ENCODE measurements at places on chromosomes 1 and 21.

- no peak for DNase-seq
Observed at GRCh38 chr1:165182975-165183374, 173.5 kb downstream of the LMX1A start.

DNA sequence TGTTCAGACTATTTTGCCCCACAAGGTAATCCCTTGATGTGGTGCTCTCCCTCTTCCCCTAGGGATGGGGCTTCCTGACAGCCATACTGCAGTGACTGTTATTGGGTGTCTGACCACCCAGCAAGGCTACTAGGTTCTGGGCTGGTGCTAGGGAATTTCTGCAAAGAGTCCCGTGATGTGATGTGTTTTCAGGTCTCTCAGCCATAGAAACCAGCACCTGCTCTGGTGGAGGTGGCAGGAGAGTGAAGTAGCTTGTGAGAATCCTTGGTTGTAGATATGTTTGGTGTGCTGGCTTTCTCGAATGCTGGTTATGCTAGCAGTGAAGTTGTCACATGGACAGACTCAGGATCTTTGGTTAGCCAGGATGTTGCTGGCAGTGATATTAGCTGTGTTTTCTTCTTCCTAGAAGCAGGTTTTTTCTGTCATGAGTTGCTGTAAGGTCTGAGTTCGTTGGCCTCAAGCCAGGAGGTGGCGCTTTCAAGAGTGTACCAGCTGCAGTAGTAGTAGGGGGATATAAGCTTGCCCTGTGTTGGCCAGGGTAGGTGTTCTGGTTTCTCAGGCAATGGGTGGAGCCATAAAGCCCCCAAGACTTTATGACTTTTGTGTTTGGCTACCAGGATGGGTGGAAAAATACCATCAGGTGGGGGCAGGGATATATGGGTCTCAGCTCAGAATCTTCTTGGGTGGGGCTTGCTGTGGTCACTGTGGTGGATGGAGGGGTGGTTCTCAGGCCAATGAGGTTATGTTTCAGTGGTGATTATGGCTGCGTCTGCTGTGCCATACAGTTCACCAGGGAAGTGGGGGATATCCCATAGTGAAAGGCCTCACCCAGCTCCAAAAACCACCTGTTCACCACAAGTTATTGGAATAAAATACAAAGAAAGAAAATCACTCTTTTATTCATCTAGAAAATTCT is 1112.3 kb downstream of the KCNT2 start:
- no peak for DNase-seq

- DNase-seq, result no peak
Observed at GRCh38 chr1:205480349-205480985, 24.0 kb upstream of the CDK18 start.

DNA sequence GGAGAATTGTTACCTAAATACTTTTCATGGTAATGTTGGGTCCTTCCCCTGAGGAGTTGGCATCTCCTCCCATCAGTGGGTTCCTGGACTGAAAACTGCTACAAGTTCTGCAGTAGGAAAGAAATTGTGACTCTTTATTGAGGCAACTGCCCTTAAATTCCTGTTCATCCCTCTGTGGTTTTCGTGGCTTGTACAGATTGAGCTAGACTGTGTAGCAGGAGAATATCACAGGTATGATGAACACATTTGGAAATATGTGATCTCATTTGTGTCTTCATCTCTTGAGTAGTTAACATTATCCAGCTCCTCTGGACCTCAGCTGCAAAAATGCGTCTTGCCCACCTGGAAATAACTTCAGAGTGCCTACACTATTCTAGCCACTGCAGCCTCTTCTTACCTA is 390.6 kb downstream of the PTPRC start:
- DNase-seq, result peak; percentile 23

DNA sequence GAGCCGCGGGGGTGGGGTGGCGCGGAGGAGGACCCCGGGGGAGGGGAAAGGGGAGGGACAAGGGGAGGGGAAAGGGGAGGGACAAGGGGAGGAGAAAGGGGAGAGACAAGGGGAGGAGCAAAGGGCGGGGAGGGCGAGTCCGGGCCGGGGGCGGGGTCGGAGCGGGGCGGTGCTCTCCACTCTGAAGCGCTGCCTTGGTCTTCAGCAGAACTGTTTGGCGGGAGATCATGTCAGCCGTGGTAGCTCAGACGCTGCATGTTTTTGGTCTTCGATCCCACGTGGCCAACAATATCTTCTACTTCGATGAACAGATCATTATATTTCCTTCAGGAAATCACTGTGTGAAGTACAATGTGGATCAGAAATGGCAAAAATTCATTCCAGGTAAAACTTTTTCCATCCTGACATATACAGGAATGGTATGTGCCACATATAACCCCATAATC is 420 bp downstream of the CFAP57 start:
- peak; percentile 59 for DNase-seq

DNA sequence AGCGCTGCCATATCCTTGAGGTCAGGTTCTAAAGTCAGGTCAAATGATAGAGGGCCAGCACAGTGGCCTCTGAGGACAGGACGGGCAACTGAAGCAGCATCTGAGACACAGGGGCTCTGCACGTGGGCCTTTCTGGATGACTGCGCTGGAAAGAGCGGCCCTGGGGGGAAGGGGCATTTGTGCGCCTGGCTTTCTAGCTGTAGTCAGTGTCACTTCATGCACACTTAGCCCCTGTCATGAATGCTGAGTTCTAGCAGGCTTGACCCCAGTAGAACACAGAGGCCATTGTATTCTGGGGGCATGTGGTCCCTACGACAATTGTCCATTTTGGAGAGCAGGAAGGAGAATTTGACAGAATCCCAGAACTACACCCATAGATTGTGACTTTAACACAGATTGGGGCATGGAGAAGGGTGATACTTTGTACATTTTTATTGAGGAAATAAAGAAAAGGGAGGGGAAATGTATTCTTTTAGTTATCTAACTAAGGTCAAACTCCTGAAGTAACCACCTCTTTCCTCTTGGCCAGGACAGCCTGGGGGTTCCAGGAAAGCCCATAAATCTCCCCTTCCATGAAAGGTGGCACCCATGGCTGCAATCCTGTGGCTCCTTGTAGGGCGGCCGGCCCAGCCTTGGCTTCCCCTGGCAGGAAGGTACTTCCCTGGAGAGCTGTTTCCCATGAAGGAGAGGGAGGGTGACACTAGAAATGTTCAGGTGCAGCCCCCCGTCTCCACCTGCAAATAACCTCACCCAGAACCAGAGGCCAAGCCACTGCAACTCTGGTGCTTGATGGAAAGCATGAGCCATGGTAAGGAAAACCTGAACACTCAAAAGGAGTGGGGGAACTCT is 34.4 kb downstream of the NTPCR start:
- DNase-seq, result no peak

DNA sequence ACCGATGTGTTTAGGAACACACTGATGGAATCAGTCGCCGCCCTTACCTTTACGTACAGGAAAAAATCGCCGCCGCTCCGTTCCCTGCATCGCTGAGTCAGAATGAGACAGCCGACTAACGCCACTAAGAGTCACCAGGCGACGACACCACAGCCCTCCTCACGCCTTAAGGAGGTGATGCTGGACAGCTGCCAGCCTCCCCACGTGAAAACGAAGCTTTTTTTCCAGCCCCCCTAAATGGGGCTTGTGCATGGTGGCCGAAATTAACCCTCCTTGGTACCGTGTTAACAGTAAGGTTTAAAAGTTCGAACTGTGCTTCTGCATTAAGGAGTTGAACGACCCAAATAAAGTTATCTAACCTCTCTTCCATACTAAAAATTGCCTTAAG is 511 bp downstream of the DNTTIP2 start:
- no peak for DNase-seq

GRCh38 chr1:36956570-36956969 is 77.7 kb downstream of the GRIK3 start:
- no peak for DNase-seq

GRCh38 chr1:244029124-244029523 is 22.0 kb upstream of the ZBTB18 start:
- DNase-seq, result no peak

GRCh38 chr1:32767156-32767555 is 50.0 kb downstream of the YARS1 start:
- no peak for DNase-seq

DNA sequence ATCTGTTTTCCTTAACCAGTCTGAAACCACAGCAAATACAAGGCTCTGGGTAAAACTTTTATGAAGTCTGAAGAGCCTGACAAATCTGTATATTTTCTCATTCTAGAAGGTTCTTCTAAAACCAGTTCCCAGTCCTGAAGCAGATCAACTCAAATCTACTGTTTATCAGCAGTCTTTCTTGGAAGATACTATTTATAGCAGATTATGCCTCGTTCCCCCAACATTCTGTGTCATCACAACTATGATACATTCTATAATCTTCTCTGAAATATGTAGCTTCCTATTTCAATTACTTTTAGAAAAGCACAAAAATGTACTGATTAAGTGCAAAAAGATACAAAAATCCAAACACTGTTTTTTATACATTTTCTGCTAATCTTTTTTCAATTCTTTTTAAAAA is 67.5 kb downstream of the NIBAN1 start:
- no peak for DNase-seq

DNA sequence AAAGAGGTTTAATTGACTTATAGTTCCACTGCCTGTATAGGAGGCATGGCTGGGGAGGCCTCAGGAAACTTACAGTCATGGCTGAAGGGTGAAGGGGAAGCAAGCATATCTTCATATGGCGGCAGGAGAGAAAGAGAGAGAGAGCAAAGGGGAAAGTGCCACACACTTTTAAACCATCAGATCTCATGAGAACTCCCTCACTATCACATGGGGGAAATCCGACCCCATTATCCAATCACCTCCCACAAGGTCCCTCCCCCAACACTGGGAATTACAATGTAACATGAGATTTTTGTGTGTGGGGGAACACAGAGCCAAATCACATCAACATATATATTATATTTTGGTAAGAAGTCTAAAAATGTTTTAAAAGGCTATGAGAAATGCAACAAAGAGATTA is 27.2 kb downstream of the FABP3 start:
- DNase-seq, result no peak

- DNase-seq, result no peak
Observed at GRCh38 chr1:201305815-201306214, 22.5 kb downstream of the PKP1 start.

- peak; percentile 72 for DNase-seq
Observed at GRCh38 chr21:42093991-42094421, 22.9 kb downstream of the UMODL1 start.

- no peak for DNase-seq
Observed at GRCh38 chr21:43306911-43307676, 119.8 kb downstream of the SIK1 start.

GRCh38 chr1:224266105-224266914 is 63.7 kb downstream of the NVL start:
- no peak for DNase-seq

GRCh38 chr1:111234258-111234657 is 6.7 kb downstream of the CHI3L2 start:
- no peak for DNase-seq

- DNase-seq, result no peak
Observed at GRCh38 chr21:36120304-36120888, 14.5 kb upstream of the CBR3 start.

DNA sequence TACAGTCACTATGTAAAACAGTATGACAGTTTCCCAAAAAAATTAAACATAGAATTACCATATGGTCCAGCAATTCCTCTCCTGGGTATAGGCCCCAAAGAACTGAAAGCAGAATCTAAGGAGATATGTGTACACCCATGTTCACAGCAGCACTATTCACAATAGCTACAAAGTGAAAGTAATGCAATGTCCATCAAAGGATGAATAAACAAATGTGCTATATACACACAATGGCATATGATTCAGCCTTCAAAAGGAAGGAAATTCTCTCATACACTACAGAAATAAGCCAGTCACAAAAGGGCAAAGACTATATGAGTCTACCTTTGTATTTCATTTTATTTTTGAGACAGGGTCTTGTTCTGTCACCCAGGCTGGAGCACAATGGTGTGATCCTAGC is 120.4 kb downstream of the TOMM20 start:
- DNase-seq, result no peak

GRCh38 chr1:237542525-237543418 is 347.9 kb downstream of the ZP4 start:
- DNase-seq, result no peak

- DNase-seq, result peak; percentile 15
Observed at GRCh38 chr1:156852418-156852874, 6.5 kb downstream of the INSRR start.

GRCh38 chr1:32538887-32539583 is at the start of gene ZBTB8A:
TSS of gene ZBTB8A (plus strand) at chr1:32539427. CDS start at chr1:32592932, 53,505 bp downstream.
- no peak for DNase-seq

DNA sequence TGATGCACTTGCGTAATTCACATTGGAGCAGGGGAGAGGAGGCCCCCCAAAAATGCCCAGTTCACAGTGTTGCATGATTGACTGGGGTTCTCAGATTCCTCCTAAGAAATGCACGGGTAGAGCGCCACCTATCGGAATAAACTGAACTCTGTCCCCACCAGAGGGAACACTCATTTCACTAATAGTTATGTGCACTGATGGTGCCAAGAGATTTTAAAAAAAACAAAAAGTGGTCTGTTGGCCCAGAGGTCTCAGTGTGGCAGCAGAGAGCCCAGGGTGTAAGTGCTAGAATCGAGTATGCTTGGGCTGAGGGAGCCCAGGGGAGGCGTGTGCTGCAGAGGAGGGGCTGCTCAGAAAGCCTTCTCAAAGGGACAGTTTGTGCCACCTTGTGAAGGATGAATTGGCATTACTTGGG is 6.9 kb downstream of the PINK1 start:
- DNase-seq, result no peak

DNA sequence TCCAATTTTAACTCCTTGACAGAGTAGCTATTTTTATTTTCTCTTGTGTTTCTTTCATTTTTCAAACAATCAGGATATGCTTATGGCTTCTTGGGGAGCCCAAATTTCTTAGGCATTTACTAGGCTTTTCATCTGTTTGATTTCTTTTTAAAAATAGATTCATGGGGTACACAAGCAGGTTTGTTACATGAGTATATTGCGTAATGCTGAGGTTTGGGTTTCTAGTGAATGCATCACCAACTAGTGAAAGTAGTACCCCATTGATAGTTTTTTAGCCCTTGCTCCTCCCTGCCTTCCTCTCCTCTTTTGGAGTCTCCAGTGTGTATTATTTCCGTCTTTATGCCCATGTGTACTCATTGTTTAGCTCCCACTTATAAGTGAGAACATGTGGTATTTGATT is 190.7 kb downstream of the CENPF start:
- DNase-seq, result no peak

DNA sequence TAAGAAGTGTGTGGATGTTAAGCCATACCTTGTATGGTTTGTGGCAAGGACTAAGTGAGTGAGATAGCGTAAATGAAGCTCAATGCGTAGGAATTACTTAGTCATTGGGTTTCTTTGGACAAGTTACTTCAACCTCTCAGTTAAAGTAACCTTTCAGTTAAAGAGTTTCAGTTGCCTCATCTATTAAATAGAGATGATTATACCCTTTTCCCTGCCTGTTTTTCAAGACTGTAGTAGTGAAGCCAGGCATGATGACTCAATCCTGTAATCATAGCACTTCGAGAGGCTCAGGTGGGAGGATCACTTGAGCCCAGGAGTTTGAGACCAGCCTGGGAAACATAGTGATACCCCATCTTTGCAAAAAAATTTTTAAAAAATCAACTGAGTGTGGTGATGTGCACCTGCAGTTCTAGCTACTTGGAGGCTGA is 6.3 kb downstream of the ZMPSTE24 start:
- DNase-seq, result no peak

GRCh38 chr1:43274125-43274803 is 4.5 kb downstream of the TMEM125 start:
- no peak for DNase-seq

- no peak for DNase-seq
Observed at GRCh38 chr1:21495225-21495820, 13.9 kb upstream of the ALPL start.

Measured in AG04450 (cell line).